Left renal cortex interstitium (tissue), 4 donors: ENCODE measurements at places on chromosomes 3 and 15. TPM values are rescaled to one million over a fixed set of nuclear protein-coding genes. Genes with fewer than 3 reads are reported as not detected.

DNA sequence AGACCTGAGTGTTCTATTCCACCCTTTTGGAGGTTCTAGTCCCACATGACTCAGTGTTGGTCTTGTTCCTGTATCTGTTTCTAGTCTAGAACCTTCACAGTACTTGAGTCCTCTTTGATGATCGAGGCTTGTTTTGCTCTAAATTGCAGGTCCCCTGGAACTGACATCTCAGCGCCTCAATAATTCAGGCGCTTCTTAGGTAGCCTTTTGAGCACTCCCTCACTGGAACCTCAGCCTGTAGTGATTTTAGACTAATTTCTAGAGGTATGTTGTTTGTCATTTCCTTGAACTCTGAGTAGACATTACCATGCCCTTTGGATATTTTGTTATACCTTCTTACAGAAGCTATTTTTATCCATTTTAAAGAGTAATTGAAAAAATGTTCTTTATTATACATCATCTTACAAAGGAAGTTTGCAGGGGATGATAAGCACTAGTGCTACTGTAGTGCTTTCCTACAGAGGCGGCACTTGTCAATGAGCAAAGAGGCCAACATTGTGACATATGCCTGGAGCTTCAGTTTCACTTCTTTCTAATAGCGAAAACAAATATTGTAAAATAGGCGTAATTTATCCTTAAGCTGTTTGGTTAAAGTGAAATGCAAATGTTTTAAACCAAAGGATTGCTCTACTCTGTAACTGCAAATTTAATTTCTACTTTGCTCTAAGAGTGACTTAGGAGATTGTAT, 75.7 kb downstream of the EFL1 start:
- no peak for DNase-seq

- DNase-seq = peak; percentile 56
Observed at GRCh38 chr15:70324001-70324974, 226.6 kb upstream of the TLE3 start.

- DNase-seq = no peak
Observed at GRCh38 chr3:128616516-128617269, 33.9 kb downstream of the RPN1 start.

GRCh38 chr3:32544894-32545293, 25.8 kb downstream of the DYNC1LI1 start:
- no peak for DNase-seq

- DNase-seq = no peak
Observed at GRCh38 chr15:30978328-30978727, 13.1 kb downstream of the MTMR10 start.

DNA sequence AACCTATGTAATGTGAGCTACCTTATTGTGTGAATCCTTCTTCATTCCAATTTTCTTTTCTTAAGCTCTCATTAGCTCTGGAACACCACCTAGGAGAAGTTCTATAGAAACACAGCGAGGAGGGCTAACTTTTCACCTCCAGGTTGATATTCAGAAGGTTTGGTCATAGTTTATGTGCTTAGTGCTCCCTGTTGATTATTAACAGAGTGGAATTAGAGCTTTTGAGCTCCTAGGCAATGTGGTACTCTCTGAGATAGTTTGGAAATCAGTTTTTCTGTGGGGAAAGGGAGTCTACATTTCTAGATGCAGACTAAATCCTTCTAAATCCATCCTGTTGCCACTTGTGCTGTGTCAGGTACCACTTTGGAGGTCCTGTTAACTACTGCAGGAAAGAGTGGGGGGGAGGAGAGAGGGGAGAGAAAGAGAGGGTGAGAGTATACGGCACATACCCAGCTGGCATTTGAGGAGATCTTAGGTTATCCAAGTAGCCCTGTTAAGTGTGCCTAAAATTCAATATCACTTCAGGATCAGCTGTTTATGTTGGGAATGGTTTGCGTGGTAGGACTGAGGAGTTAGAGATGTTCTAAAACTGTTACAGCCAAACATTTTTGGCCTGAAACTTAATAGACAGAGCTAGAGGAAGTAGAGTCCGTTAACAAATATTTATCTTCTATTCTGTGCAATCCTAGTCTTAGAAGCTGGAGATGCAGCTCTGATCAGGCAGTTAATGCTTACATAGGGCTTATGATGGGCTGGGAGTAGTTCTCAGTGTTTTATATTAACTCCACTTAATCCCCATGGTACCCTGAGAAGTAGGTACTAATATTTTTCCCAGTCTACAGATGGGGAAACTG, 117.5 kb upstream of the PROK2 start:
- DNase-seq = no peak

DNA sequence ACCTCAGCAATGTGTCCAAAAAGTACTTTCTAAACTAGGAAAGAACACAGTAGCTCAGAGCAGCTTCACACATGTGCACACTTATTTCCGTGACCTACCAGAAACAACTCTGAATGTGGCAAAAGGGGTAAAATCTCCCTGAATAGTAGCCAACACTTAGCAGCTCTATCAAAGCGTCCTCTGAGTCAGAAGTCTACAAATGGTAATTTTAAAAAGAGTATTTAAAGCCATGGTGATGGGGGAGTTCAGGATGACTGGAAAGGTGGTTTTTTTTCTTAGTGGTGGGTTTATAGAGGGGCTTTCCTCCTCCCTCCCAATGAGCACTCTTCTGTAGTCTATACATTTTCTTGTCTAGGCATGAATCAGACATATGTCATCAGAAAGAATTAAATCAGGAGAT, 223.8 kb upstream of the PRICKLE2 start:
- no peak for DNase-seq

DNA sequence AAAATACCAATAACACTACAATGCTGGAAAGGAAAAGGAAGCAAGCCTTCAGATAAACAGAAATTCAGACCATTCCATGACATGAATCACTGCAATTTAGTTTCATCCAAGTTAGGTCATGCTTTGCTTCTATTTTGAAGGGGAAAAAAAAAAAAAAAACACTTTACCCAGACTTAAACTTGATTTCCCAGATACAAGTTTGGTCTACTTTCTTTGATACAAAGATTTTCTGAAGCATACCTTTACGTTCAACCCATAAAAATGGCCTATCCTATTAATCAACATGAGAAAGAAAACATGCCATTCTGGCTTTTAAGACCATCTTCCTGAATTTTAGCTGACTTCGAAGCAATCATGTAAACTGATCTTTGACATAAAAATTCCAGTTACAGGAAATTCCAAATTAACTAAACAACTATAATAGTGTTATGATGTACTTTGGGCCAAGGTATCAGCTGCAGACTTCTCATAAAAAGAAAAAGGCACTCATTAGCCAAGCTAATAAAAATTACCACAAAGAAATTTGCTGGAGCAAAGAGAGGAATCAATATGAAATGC, 12.6 kb downstream of the OSBPL10 start:
- no peak for DNase-seq

DNA sequence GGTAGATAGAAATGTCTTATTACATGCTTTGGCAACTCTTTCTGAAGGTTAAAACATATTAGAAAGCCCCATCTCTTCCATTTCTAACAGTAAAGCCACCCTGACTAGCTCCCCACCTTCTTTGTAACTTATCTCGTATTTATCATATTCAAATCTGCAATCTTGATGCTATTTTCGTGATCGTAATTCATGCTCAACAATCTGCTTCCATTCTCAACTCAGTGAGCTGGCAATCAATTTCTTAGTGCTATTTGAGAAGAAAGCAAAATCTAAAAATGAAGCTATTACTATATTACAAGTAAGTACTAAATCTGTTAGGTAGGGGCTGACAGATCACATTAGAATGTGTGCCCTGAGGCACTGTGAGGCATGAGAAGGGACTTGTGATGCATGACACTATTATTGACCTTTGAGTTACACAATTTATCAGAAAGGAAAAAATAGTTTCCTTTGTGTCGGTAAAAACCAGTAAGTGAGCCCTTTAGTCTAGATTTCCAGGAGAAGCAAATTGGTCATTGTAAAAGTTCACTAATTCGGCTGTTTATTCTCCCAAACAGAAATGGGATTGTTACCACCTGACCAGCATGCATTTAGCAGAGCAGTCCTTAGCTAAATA, 379.7 kb upstream of the CNTN6 start:
- DNase-seq = no peak

PLA2G4D gene
- polyA plus RNA-seq = 0.08 TPM

SV2B gene
- polyA plus RNA-seq = 0.86 TPM

C3orf62 gene
- polyA plus RNA-seq = 8.6 TPM

PLIN1 gene
- 0.95 TPM for polyA plus RNA-seq

UBE2E2 gene
- 49.7 TPM for polyA plus RNA-seq

EOMES gene
- not detected for polyA plus RNA-seq
